ENCODE measurements at places on chromosomes 12 and 14. TPM values are rescaled to one million over a fixed set of nuclear protein-coding genes. Genes with fewer than 3 reads are reported as not detected.

Gene SYCP3
- not detected for total RNA-seq

DNA sequence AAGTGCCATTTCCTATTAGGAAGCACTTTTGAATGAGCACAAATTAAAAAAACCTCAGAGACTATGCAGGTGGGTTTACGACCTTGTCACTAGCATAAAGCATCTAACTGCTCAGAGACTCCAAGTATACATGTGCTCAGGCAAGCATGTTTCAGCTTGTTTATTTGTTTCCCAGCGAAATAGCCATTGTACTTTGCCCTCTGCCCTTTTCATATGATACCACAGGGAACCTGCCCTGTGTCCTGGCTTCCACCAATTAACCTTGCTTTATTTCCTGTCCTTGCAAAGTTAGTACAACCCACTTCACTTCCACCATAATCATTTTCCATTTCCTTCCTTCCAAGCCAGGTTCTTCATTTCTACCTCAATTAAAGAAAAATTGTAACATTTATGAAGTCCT, 194.9 kb downstream of the DUSP6 start:
- DNase-seq: no peak

DNA sequence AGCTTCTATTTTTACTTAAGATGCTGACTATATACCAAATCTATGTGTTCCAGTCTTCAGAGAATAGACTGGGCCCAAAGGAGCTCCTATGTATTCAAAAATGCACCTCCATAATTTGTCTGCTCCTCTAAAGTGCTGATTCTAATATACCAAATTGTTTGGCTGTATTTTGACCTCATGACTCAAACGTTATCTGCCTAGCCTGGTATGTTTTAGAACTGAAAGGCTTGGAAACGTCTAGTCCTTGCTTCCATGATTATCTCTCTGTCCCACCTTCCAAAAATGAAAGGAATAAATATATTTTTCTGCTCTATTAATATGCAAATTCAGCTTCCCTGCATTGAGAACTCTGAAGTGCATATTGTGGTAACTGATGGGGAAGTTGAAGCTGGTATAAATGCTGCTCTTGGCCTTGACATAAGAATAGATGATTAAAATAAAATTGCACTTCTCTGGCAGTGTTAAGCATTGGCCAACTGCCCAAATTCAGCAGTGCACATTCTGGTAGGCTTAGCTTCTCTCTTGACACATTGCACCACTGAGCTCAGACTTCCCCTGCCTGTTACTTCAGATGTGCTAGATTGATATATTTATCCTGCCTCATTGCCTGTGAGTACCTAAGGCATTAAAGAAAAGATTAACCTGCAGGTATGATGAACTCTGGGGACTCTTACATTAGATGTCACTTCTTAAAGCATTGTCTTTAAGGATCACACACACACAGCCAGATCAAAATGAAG, 882.3 kb downstream of the RPS29 start:
- DNase-seq: no peak

- no peak for DNase-seq
These were observed 11.0 kb downstream of the OR6S1 start for GRCh38 chr14:20630340-20631022.

DNA sequence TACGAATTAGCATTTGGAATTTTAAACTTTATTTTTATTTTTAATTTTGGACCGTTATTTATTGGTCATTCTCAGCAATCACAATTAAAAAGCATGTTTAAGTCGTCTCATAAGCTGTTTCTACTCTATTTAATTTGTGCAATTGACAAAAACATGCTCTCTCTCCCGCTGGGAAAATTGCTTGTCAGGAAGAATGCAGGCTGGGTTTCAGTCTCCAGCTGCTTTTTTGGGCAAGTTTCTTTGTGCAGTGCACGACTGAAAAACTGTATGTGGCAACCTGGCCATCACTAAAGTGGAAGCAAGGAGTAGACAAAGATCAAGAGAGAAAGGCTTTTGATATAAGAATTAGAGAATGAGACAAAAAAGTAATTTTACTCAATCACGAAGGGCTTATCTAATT, 941.5 kb upstream of the MDGA2 start:
- no peak for DNase-seq

- DNase-seq: no peak
These were observed 38.6 kb downstream of the VWF start for GRCh38 chr12:6085841-6086240.

DNA sequence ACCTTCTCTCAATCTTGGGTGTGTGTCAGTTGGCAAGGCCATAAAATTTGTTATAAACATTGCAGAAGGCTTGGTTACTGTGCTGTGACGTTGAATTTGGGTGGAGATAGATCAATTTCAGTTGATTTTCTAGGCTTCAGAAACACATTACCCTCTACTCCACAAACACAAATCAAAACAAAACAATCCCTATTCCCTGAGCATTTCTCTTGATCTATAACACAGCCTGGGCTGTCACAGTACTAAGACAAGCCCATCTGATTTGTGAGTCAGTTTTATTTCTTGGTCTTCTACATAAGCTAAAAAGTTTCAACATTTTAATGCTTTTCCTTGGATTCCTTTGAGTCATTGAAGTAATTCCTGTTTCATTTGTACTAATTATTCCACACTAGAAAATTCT, 79.8 kb downstream of the PTPN11 start:
- no peak for DNase-seq

DNA sequence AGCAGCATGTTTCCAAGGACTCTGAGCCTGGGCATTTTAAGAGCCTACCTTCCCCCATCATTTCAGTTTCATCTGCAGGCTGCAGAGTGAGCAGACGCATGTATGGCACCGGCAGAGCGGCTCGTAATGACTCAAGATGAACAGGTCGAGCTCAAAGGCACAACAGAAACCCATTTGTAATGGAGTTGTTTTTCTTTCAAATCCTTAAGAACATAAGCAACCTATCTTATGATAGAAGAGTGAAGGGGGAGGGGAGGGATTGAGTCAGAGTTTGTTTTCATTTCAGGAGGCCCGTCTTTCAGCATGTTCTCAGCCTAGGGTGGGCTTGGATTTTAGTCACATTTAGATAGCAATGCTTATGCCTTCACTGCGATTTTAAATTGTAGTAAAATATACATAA, 54.9 kb upstream of the CISTR start:
- DNase-seq: no peak

- DNase-seq: no peak
These were observed 90.8 kb downstream of the SLCO1B1 start for GRCh38 chr12:21221778-21222177.

- no peak for DNase-seq
These were observed 128.7 kb upstream of the RAP1B start for GRCh38 chr12:68482014-68482413.

- DNase-seq: no peak
These were observed 706 bp downstream of the PRMT5 start for GRCh38 chr14:22928237-22929103.

GRCh38 chr14:59336098-59336497, 129.1 kb downstream of the GPR135 start:
- no peak for DNase-seq

Gene KLHDC1
- total RNA-seq: 6.2 TPM

DNA sequence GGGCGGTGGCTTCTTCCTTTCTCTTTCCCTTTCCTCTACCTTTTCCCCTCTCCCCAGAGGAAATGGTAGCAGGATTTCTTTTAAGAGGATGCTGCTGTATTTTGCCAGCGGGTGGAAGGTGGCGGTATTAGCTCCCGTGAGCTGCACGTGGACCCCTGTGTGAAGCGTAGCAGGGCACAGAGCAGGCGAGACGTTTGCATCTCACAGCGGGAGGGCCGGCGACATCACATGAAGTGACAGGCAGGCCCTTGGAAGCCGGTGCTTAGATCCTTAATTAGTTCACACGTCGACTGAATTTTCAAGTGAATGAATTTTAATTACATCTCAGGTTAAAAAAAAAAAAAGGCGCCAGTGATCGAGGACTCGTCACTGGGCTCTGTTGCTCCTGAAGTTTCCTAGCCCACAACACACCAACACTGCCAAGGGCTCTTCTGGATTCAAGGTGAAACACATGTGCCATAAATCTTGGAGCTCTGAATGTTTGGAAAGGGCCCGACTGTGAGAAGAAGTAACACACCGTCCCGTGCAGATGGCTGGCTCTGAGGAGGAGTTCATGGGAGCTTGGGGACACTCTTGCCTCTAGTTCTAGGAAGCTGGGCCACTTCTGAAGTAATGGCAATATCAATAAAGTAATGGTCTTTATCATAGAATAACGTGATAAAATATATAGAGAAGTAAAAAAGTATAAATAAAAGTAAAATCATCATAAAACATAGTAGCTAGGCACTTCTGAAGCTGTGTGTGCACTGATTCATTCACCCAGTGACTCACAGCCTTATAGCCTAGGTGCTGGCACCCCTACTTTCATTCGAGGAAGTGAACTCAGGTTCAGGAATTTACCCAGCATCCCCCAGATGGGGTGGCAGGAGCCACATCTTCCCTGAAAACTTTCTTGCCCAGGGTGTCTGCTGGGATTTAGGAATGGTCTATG, 75.3 kb downstream of the AACS start:
- no peak for DNase-seq

DNA sequence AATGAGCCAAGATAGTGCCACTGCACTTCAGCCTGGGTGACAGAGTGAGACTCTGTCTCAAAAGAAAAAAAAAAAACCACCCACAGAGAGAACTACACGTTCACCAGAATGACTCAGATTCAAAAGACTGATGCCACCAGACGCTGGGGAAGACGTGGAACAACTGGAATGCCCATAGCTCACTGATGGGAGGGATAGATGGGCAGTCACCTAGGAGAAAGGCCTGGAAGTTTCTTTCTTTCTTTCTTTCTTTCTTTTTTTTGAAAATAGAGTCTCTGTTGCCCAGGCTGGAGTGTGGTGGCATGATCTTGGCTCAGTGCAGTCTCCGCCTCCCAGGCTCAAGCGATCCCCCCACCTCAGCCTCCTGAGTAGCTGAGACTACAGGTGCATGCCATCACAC, 10.0 kb upstream of the KLC1 start:
- no peak for DNase-seq

Gene LRP1-AS
- not detected for total RNA-seq

DNA sequence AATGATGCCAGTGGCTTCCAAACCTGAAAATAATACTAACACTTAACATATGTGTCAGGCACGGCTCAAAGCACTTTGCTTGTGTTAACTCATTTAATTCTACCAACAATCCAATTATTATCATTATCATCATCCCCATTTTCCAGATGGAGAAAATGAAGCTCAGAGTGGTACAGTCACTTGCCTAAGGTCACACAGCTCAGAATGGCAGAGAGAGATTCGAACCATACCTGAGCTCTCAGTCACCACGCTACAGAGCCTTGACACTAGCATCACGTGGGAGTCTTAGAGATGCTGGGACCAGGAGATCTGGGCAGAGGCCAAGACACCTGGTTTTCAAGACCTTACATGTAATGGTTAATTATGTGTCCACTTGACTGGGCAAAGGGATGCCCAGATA, 34.2 kb downstream of the DHX37 start:
- DNase-seq: no peak

- no peak for DNase-seq
These were observed 29.3 kb upstream of the PPP1R12A start for GRCh38 chr12:79964100-79964627.

DNA sequence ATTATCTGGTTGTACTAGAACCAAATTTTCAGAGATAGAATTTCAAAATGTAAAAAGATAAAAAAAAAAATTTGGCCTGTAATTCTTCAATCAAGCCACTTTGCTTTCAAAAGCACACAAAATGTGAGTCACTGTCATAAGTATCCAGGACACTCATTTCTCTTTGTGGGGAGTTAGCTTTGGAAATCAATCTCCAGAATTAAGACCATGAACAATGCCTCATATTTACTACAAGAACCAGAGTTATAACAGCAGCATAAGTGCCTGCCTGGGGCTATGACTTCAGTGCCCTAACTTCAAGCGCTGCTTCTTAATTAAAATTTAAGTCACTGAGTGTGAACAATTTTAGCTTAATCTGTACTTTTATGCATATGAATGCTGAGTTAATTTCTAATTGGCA, 162.1 kb downstream of the C12orf42 start:
- DNase-seq: no peak

DNA sequence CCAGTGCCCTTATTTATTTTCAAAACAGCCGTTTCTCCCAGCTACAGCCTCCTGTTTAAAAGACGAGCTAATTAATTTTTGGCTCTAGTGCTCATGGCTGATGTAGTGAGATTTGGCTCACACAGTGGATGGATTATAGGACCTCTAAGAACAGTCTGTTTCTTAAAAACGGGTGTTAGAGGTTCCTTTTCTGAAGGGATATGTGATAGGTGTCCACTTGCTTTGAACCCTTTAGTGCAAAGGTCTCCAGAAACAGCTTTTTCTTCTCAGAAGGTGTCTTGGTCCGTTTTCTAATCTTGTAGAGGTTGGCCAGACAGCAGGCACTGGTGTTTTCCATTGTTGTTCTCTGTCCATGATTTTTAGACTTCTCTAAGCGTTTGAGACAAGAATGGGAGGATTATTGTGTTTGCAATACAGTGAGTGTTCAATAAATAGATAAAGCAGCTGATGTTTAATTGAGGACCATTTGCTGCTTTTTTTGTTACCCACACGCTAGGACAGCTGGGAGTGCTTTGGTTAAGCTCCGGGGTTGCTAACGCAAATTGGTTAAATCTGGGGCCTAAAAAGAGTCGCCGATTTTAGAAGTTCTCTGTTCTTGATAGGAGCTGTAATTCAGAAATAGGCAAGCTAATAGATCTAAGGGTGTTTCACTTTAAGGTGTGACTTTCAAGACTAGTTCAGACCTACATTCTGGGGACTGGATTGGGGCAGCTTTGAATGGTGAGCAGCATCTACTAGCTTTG, 1.0 kb downstream of the BORCS5 start:
- no peak for DNase-seq

GRCh38 chr12:120649442-120650232, 9.2 kb downstream of the CABP1 start:
- no peak for DNase-seq

Gene TAS2R9
- not detected for total RNA-seq

- DNase-seq: no peak
These were observed 467.8 kb downstream of the LRIG3 start for GRCh38 chr12:58452546-58452945.

Gene FITM1
- total RNA-seq: 0.96 TPM

DNA sequence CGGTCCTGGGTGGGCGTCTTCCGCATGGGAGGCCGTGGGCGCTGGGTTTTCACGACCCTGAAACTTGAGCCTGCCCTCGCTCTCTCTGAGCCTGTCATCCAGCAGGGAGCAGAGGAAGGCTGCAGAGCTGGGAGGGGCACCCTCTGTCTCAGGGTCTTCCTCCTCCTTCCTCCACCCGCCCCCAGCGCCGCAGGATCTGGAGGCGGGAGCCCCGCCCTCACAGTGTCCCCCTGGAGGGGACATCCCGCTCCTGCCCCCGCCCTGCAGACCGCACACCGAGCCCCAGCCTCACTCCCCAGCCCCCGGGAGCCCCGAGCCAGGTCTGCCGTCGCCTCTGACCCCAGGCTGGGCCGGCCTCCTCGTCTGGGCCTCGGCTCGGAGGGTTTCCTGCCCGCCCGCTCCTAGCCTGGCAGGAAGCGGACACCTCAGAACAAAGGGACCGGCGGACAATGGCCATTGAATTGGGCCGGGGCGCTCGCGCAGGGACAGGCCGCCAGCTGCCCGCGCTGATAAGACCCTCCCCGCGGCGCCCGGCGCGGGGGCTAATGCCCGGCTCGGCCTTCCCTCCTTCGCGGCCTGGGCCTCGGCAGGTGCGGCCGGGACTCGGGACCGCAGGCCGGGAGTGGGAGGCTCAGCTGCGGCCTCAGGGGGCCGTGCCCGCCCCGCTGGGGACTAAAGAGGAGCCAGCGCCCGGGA, 15.3 kb upstream of the NUDT14 start:
- DNase-seq: no peak

GRCh38 chr14:28163897-28164296, 602.7 kb upstream of the FOXG1 start:
- DNase-seq: no peak

- DNase-seq: no peak
These were observed 70.4 kb downstream of the FUT8 start for GRCh38 chr14:65482757-65483438.

GRCh38 chr12:84397846-84398245, 514.8 kb downstream of the SLC6A15 start:
- DNase-seq: no peak
